ENCODE measurements at places on chromosomes 2 and 18. TPM values are rescaled to one million over a fixed set of nuclear protein-coding genes. Genes with fewer than 3 reads are reported as not detected.

SCN9A gene
- 8.8 TPM for total RNA-seq

SLC8A1 gene
- total RNA-seq = 2.5 TPM

RIT2 gene
- 1.9 TPM for total RNA-seq

TNS1 gene
- total RNA-seq = 5.7 TPM

SMPD4 gene
- total RNA-seq = 98.6 TPM

ATP6V1B1 gene
- not detected for total RNA-seq

TSHZ1 gene
- total RNA-seq = 1.2 TPM

CHRND gene
- not detected for total RNA-seq

ATOH8 gene
- 0.62 TPM for total RNA-seq

SLC30A3 gene
- 8.3 TPM for total RNA-seq

MORN2 gene
- total RNA-seq = 7.6 TPM

TFPI gene
- total RNA-seq = 0.58 TPM

ZNF892 gene
- total RNA-seq = 17.9 TPM

RUFY4 gene
- 0.04 TPM for total RNA-seq

RND3 gene
- 55.3 TPM for total RNA-seq

TUBB8B gene
- 3.6 TPM for total RNA-seq

REG3A gene
- total RNA-seq = not detected

DLGAP1 gene
- 59.5 TPM for total RNA-seq

USP14 gene
- total RNA-seq = 82.4 TPM

NGEF gene
- 5.4 TPM for total RNA-seq

NOTO gene
- total RNA-seq = 0.73 TPM

MAPRE3 gene
- total RNA-seq = 3.7 TPM

ADGRF3 gene
- 0.38 TPM for total RNA-seq

REEP1 gene
- 1.6 TPM for total RNA-seq

HOXD13 gene
- total RNA-seq = not detected

LIPG gene
- total RNA-seq = 17.2 TPM

IL36B gene
- not detected for total RNA-seq

DUSP2 gene
- 10.5 TPM for total RNA-seq

MOCOS gene
- total RNA-seq = 7.2 TPM

CCDC68 gene
- 1.2 TPM for total RNA-seq

LINC00305 gene
- total RNA-seq = not detected

INO80D gene
- total RNA-seq = 33.9 TPM

GKN2 gene
- not detected for total RNA-seq

LYPD6B gene
- 1.7 TPM for total RNA-seq

KCNK3 gene
- not detected for total RNA-seq

DUSP19 gene
- 0.97 TPM for total RNA-seq

KCNJ3 gene
- 0.28 TPM for total RNA-seq

KRTCAP3 gene
- total RNA-seq = 6.6 TPM

NEU2 gene
- total RNA-seq = not detected

CHRNA1 gene
- total RNA-seq = not detected

HOXD3 gene
- not detected for total RNA-seq

HMSD gene
- 0.54 TPM for total RNA-seq

TUBA3E gene
- total RNA-seq = 0.66 TPM

SELENOI gene
- 67.8 TPM for total RNA-seq

ZBTB7C gene
- total RNA-seq = 0.14 TPM

SPAST gene
- 37.6 TPM for total RNA-seq

EFHD1 gene
- 3.4 TPM for total RNA-seq

CPS1 gene
- 15.7 TPM for total RNA-seq

SERPINB13 gene
- total RNA-seq = not detected

SLC9A4 gene
- not detected for total RNA-seq

MRO gene
- 0.80 TPM for total RNA-seq

ALMS1 gene
- 66.8 TPM for total RNA-seq

REG3G gene
- not detected for total RNA-seq

DGUOK gene
- total RNA-seq = 57.2 TPM

Data from GM23338 (cell line).